ENCODE measurements at places on chromosomes 5 and 9. TPM values are rescaled to one million over a fixed set of nuclear protein-coding genes. Genes with fewer than 3 reads are reported as not detected.

The ALDOB gene
- not detected for polyA plus RNA-seq

The MED7 gene
- polyA plus RNA-seq, result 9.0 TPM

The SLC45A2 gene
- polyA plus RNA-seq, result 0.07 TPM

The RIMOC1 gene
- polyA plus RNA-seq, result 7.1 TPM

The SV2C gene
- polyA plus RNA-seq, result not detected

The LTC4S gene
- polyA plus RNA-seq, result 0.72 TPM

The DBH gene
- polyA plus RNA-seq, result not detected

GRCh38 chr5:107968998-107969397 is 298.3 kb upstream of the EFNA5 start:
- peak; percentile 56 for DNase-seq

GRCh38 chr5:157219491-157220271 is 39.0 kb downstream of the ITK start:
- no peak for DNase-seq

DNA sequence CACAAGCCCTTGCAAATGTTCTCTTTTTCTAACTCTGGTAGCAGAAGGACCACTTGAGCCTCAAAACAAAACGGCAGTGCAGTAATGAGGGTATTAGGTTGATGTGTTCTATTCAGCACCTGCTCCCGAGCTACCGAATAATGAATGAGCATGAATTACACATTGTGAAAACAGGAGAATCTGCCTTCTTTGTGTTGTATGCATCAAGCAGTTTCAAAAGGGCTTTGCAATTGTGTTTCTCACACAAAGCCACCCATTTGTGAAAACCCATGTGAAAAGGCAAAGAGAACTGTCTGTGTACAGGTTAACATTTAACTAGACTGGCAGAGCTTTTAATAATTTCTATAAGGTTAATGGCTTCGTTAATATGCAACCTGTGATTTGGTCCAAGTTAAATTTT is 97.8 kb downstream of the STK32A start:
- DNase-seq, result no peak

DNA sequence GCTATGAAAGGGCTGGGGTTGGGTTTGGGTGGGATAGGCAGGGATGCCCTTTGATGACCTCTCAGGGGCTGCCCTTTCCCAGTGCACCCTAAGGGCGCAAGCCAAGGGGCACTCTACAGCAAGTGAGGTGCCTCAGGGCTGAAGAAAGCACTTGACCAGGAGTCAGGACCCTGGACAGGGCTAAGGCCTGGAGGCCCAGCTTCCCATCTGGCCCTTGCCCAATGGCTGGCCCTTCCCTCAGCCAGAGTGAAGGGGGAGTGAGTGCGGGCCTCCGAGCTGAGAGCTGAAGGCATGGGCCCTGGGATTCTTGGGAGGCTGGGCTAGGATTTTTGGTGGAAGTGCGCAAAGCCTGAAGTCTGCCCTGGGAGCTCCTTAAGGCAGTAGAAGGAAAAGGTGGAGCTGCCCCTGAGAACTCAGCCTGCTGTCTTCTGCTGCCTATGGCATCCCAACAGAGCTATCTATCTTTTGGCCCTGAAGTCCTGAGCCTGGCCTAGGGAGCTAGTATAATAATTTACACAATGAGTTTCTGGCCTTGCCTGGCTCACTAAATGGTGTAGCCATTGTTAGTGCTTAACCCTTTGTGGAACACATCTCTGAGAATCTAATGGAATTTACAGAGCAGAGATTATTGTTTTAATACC is 16.4 kb downstream of the JADE2 start:
- DNase-seq, result peak; percentile 64

DNA sequence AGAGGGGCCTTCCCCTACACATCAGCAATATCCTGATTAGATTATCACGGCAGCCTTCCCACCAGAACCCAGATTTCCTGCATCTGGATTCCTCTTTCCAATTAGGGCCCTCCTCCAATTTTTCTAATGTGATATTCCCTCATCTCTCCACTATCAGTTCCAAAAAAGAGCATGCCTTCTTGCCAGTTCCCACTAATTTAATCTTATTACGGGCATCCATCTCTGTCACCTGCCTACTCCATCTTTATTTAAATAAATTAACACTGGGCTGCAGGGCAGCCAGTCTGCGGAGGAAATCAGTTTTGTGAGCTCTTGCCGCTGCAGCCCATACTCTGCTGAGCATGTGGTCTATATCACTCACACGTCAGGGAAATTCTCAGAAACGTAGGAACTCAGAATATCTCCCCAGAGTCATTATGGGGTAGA is 16.6 kb upstream of the FBP2 start:
- DNase-seq, result no peak

DNA sequence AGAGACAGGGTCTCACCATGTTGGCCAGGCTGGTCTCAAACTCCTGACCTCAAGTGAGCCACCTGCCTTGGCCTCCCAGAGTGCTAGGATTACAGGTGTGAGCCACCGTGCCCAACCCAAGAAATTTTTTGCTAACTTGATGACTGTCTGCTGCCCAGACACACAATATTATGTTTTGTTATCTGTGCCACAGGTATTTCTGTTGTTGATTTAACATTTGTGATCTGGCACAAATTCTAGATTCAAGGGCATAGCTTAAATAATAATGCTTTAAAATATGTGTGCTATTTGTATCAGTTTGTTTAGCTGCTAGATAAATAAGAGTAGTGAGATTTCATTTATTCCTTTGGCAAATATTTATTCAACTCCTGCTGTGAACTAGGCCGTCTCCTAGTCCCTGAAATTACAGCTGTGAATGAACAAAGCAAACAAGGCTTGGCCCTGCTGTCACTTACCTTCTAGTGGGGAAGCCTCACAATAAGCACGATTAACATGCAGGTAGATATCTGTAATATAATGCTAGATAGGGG is 35.3 kb downstream of the GAPVD1 start:
- DNase-seq, result no peak

DNA sequence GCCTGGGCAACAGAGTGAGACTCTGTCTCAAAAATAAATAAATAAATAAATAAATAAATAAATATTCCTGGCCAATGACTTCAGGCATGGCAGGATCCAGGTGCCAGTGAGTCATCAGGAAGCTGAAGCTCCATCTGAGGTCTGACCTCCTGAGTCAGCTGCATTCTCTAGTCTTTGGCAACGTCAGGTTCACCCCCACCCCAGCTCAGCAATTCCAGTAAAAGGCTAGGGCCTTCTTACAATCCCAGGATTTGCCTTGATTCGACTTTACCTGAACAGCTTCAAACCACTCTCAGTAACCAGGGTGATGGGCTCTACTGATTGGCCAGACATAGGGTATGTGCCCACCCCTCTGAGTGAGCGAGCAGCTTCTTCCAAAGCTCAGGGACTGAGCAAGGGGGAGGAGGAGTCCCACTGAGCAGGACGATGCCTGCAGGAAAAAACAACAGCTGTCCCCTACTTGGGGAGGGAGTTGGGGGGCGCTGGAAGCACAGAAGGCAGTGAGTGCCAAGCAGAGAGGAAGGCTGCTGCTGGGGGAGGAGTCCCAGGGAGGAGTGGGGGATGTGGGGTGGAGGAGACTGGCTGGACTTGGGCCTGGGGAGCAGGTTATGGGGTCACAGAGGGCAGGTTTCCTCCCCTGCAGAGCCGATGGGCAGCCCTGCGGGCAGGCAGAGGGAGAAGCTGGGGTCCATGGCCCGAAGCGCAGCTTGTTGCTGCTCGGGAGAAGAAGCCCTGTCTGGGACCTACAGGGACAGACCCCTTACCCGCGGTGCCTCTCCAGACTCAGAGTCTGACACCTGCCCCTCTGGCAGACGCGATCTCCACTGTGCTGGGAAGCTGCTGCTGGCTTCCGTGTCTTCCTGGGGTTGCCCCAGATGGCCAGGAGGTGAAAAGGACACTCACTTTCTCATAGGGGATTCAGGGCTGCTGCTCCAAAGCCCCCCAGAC is 25.9 kb upstream of the UNC5A start:
- DNase-seq, result peak; percentile 78

DNA sequence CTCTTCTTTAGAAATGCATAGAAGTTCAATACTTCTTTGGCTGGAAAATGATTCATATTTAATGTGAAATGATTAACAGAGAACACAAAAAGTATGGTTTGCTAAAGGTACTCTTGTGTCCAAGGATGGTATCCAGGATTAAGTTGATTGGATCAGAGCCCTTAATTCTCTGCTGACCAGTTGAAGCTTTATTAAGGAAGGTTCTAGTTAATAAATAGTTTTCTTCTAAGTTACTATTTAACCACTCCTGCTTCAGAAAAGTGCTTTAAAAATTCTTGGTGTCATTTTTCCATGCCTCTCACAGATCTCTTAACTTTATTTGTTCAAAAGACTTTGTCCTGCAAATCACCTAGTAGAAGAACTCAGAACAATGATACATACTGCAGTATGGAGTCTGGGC is 134.3 kb downstream of the MEF2C start:
- no peak for DNase-seq

- DNase-seq, result peak; percentile 38
Measured at GRCh38 chr5:53302529-53302928, 177.9 kb upstream of the FST start.

DNA sequence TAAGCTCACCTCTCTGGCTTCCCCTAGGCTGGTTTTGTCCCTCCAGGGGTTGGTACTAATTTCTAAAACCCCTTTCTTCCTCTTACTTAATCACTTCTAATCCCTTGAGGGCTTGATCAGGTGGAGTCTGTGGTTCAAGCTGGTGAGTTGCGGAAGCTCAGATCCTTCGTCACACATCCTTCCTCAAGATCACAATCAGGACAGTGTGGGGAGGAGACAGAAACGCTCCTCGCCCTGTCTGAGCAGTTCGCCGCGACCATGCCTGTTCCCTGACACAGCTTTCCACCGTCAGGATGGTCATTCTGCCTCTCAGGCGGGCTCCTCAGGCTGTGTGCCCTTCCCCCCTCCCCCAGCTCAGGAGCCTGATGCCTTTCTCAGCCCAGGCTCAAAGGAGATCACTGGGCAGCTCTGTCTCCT is 24.3 kb downstream of the CPLX2 start:
- DNase-seq, result no peak

Data from IMR-90 (cell line).